EH (cell line): ENCODE measurements at places on chromosomes 4 and X.

DNA sequence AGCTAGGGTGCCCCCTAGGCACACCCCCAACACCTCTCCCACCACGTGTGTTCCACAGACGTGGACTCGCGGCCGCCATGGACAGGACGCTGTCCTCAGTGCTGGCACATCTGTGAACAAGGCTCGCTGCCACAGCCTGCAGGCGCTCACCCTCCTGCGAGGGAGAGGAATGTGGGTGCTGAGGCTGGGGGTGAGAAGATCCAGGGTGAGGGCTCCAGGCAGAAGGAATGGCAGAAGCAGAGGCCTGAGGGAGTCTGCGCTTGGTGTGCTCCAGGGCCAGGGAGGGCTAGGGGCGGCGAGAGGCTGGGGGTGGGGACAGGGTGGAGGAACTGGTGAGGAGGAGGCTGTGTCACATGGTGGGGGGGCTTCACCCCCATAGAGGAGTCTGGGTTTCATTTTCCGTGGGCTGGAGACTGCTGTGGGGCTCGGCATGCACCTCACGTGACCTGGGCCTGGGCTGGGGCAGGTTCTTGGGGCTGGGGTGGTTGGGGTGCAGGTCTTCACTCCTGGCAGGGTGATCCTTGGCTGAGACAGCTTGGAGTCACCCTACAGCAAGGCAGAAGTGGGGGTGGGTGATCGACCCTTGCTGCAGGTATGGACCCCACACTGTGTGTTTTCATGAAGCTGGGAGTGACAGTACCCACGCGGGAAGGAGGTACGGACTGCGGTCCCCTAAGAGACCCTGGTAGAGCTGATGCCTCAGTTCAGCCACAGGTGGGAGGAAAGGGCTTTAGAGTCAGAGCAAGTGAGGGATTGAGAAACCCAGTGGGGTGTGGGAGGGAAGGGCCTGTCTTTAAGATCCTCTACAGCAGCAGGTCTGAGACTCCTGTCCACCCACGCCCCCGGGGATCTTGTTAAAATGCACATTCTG is 103.7 kb downstream of the PSAPL1 start:
- DNase-seq, result no peak

DNA sequence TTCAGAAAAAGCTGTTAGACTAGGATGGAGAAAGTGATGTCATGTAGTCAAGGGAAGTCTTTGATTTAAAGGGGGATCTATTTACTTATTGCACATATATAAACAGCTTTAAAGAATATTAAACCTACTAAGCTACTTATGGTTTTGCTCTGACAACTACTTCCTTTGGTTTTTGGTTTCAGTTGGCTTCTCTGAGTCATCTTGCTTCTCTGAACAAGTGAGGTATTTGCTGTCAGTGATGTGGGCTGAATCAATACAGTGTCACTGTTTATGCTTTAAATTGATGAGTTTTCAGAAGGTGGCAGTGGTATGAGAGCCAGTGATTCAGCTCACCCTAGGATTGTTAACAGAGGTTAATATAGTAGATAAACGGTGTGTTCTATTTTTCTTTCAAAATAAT is 75.1 kb downstream of the CEP44 start:
- DNase-seq, result peak; percentile 25

- DNase-seq, result no peak
Measured at GRCh38 chrX:109871121-109871888, 131.6 kb upstream of the TMEM164 start.

GRCh38 chrX:149979126-149979644 is 40.9 kb upstream of the EOLA2 start:
- DNase-seq, result no peak

- DNase-seq, result no peak
Measured at GRCh38 chr4:90757534-90758060, 630.4 kb downstream of the CCSER1 start.

DNA sequence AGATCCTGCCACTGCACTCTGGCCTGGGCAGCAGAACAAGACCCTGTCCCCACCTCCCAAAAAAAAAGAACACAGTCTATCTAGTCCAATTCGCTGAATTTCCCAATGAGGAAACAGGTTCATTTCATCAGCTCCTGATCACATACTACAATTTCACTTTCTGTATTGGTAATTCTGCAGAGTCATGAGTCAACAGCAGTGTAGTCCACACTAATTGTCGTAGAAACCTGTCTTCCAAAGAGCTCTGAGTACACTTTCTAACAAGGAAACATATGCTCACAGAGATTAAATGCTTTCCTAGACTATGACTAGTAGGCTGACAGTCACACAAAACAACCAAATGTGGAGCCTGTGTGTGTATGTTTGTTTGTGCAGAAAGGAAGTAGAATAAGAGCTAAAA is 91.9 kb downstream of the GPC4 start:
- DNase-seq, result no peak

DNA sequence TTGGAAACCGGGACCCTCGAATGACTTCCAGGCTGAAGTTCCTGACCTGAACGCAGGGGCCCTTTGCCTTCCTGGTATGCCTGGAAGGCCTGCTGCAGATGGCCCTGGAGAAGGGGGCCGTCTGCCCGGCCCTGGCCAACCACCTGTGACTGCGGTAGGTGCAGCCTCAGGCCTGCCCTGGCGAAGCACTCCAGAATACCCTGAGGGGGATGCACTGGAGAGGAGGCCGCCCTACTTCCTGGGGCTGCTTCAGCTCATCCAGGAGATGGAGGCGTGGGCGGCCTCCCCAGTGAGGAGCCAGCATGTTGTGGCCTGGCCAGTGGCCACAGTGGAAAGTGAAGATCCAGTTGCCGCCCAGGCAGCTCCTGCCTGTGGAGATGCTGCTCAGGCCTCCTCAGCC is 26.4 kb upstream of the PNMA3 start:
- no peak for DNase-seq

DNA sequence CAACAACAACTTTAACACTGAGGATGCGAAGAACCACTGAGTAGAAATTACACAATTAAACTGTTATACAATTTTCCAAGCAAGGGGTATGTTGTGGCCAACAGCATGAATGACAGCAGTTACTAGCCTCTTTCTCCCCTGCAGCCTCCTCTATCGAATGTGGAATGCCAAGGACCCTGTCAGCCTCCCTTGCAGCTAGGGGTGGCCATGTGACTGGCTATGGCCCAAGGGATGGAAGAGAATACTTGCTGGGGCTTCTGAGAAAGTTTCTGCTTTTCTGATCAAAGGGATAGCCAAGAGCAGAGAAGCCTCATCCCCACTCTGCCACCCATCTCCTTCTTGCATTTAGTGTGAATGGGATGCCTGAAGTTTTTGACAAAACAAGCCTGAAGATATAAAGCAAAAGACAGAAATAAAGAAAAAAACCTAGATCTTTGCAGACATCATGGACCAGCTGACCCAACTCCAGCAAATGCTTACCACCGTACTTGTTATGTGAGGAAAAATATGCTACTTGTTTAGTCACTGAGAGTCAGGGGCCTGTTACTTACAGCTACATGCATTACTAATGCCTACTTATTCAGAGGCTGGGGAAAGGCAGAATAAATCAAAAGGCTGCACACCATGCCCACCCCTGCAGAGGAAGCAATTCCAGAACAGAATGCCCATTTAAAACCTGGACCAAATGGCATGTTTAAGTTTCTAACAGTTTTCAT is 32.0 kb downstream of the DCTD start:
- no peak for DNase-seq

GRCh38 chrX:148133105-148133725 is 152.1 kb downstream of the FMR1NB start:
- no peak for DNase-seq

- no peak for DNase-seq
Measured at GRCh38 chrX:1419545-1420355, 27.8 kb upstream of the SLC25A6 start.

DNA sequence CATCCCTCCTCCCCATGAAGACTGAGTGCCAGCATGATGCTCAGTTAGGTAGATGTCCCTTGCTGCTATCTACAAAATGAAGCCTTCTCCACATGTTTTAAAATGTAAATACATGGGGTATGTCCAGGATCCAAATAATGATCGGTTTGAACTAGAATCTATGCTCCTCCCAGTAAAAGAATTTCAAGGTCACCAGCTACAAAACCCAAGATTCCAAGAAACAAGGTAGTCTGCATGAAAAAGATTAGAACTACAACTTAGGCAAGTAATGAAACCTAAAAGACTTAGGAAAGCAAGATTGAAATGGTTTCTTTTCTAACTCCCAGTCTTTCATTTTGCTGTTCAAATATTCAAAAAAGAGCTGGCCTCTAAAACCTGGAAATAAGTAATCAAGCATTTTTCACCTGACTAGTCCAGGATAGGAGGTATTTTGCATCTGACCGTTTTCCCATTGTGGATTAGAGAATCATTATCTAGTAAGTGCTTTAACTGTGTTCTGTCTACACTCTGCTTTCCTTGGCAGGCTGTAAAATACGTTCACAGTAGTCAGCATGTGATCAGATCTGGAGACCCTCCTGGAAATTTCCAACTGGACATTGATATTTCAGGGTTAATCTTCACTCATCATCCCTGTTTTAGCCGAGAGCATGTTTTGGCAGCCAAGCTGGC is 57.4 kb downstream of the CC2D2A start:
- DNase-seq, result no peak
